ENCODE measurements at places on chromosomes 12 and 14.
A peak's percentile ranks its signal among the peaks of the same experiment; 100 is the strongest.

- DNase-seq, result no peak
Measured at GRCh38 chr12:121391619-121392324, 8.1 kb upstream of the RNF34 start.

GRCh38 chr12:16335838-16336237, 11.6 kb upstream of the MGST1 start:
- DNase-seq, result no peak

DNA sequence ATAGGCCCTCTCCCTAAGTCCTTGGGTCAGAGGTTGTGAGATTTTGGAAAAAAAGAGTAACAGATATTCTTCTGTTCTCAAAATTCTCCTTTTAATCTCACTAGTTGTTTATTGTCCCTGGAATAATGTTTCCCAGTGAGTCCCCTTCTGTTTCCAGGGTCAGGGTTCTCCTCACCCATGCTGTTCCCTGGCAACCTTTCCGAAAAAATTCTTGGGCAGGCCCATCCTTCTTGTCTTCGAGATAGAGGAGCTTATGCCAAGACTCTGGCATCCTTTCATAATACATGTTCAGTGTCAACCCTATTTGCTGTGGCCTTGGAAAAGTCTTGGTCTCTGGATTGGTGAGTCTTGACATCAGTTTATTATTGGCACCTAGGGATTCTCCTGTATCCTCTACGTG, 212.4 kb upstream of the FAR2 start:
- no peak for DNase-seq

GRCh38 chr14:22313172-22313801, 275.7 kb downstream of the DAD1 start:
- no peak for DNase-seq

DNA sequence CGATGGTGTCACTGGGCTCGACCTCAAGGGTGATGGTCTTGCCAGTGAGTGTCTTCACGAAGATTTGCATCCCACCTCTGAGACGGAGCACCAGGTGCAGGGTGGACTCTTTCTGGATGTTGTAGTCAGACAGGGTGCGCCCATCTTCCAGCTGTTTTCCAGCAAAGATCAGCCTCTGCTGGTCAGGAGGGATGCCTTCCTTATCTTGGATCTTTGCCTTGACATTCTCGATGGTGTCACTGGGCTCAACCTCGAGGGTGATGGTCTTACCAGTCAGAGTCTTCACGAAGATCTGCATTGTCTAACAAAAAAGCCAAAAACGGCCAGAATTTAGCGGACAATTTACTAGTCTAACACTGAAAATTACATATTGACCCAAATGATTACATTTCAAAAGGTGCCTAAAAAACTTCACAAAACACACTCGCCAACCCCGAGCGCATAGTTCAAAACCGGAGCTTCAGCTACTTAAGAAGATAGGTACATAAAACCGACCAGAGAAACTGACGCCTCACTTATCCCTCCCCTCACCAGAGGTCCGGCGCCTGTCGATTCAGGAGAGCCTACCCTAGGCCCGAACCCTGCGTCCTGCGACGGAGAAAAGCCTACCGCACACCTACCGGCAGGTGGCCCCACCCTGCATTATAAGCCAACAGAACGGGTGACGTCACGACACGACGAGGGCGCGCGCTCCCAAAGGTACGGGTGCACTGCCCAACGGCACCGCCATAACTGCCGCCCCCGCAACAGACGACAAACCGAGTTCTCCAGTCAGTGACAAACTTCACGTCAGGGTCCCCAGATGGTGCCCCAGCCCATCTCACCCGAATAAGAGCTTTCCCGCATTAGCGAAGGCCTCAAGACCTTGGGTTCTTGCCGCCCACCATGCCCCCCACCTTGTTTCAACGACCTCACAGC, 717 bp downstream of the UBC start:
- peak; percentile 91 for DNase-seq

DNA sequence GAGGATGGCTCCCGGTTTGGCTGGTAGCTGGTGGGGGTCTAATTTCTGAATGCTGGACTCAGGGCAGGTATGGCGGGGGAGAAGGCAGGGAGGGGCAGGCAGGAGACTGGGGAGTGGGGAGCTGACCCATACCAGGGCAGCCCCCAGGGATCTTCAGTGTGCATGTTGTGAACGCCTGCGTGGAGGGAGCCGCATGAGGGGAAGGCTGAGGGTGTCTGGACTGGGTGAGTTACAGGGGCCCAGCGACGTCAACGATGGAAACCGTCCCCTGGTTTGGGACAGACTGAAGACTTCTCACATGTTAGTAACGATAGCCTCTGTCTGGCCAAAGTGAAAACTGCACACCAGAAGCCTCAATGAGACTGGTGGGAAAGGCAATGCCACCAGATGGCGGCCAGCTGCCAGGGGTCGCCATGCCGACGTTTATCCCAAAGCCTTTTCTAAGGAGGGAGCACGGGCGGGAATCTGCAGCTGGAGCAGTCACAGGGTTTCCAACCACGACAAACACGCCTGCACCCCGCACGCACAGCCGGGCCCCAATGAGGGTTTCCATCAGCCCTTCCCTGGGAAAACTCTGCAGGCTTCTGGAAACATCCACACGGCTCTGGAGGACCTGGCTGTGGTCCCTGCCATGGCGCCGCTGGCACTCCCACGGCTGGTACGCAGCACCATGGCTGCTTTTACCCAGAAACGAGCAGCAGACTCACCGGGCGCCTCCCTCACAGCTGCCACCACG, 14.0 kb downstream of the PGAM5 start:
- no peak for DNase-seq

DNA sequence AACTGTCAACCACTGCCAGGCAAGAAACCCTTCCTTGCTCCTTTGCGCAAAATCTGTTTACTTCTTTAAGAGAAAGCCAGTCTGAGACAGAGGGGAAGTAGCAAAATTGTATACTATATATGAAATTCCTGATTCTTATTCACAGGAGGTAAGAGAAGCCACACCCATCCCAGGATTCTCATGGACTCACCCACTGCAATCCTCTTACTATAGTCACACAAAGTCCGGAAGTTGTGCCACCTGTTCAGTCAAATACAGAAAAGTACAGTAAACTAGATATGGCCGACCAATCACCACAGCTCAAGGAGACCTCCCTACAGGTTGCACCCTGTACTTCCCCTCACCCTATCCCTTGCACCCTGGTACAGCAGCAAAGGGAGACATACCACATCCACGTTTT, 2.9 kb downstream of the PRMT5 start:
- no peak for DNase-seq

- DNase-seq, result no peak
Measured at GRCh38 chr12:42660968-42661937, 71.7 kb upstream of the PRICKLE1 start.

- no peak for DNase-seq
Measured at GRCh38 chr12:119446459-119446858, 111.9 kb downstream of the CCDC60 start.

DNA sequence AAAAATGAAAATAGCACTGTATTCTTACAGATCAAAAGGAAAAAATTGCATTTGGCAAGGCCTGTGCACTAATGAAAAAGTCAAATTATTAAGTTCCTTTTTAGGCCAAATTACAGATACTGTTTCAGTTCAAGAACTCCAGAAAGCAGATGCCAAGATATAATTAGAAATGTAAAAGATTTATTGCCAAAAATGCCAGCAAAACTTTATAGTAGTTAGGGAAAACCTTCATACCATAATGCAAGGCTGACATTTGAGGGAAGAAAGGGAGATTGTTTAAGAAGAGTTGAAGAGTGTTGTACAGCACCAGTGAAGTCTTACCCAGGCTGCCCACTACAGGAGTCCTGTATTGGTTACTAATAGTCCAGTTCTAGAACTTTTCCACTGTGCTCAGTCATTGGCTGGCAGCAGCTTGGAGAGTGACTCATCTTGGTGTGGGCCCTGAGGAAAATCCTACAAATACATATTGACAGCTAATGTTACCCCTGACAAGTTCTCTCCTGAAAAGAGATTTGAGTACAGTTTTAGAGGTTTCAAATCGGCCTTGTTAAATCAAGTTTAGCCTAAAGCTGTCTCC, 600.4 kb downstream of the C12orf50 start:
- DNase-seq, result no peak

DNA sequence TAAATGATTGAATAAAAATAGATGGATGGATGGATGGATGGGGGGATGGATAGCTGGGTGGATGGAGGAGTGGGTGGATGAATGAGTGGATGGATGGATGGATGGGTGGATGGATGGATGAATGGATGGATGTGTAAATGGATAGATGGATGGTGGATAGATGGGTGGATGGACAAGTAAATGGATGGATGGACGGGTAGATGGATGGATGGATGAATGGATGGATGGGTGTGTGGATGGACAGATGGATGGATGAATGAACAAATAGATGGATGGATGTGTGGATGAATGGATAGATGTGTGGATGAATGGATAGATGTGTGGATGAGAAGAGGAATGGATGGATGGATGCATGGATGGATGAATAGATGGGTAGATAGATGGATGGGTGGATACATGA, 490.8 kb downstream of the VRK1 start:
- DNase-seq, result no peak

- no peak for DNase-seq
Measured at GRCh38 chr14:99872786-99873440, 79.7 kb downstream of the EML1 start.

DNA sequence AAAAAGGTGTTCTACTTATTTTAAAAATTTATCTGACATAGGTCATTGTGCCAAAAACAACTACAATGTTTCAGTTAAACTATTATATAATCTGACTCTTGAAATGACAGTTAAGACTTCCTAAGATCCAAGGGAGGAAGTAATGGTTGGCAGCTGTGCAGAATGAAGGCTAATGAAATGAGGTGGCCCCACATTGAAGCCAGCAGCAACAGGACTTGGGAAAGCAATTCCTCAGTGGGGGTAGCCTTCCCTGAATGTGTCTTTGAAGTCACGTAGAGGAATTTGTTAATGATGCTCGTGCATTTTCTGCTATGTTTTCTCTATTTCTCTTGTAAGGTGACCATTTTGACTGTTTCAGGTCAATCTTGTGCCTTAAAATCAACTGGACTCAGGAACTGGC, 162.4 kb upstream of the DAAM1 start:
- no peak for DNase-seq

GRCh38 chr12:16618256-16618655, 12.3 kb upstream of the LMO3 start:
- DNase-seq, result no peak

DNA sequence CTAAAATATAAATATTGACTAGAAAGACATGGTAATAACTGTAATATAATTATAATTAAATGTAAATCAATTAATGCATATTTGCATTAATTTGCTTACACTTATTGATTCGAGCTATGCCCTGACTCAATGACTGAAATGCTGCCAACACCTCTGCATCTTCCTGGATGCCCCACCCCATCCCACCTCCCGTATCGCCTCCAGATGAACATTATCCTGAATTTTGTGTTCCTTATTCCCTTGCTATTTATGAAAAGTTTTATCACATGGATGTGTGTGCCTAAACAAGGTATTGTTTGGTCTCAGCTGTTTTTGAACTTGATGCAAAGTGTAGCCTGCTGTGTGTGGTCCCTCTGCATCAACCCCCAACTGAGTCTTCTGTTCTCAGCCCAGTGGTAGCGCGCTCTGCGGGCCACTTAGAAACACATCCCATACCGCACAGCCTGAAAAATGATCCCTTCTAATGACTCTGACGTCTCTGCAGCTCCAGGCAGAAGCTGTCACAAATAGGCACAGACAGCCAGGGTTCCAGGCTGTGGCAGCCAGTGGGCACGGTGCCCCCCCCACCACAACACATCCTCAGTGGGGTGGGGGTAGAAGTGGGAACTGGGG, 96.5 kb downstream of the PRMT8 start:
- DNase-seq, result no peak

DNA sequence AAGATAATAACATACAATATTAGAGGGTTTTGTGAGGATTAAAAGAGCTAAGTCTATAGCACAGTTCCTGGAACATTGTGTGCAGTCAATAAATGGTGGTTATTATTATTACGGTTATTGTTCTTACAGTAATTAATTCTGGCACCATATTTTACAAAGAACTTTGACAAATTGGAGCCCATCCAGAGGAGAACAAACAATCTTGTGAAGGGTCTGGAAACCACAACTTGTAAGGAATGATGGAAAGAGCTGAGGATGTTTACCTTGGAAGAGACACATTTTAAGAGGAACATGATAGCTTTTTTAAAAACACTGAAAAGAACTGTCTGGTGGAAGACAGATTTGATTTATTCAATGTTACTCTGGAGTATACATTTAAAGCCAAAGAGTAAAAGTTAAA, 150.5 kb upstream of the KRR1 start:
- DNase-seq, result no peak

DNA sequence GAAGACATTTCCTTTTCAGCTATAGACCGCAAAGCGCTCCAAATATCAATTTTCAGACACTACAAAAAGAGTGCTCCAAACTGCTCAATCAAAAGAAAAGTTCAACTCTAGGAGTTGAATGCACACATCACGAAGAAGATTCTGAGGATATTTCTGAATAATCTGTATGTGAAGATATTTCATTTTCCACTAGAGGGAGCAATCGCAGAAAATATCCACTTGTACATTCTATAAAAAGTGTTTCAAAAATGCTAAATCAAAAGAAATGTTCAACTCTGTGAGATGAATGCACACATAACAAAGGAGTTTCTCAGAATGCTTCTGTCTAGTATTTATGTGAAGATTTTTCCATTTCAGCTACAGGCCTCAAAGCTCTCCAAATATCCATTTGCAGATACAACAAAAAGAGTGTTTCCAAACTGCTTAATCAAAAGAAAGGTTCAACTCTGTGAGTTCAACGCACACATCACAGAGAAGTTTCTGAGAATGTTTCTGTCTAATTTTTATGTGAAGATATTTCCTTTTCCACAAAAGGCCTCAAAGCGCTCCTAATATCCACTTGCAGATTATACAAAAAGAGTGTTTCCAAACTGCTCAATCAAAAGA, 643.8 kb upstream of the ALG10B start:
- DNase-seq, result no peak

DNA sequence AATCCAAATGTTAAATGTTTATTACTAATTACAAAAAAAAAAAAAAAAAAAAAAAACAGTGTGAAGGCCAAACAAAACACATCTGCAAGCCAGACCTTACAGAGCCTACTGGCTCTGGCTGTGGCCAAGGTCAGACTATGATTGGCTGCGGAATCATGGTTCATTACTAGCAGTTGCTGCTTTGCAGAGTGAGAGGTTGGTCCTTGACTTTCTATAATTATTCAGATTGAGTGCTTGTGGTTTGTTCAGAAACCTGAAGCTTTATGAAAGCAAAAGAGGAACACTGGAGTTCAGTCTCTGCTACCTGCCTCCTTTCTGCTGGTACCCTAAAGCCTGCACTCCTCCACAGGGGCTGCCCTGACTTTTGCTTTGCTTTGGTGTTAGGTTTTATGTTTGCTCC, 550.9 kb downstream of the BCL11B start:
- no peak for DNase-seq

DNA sequence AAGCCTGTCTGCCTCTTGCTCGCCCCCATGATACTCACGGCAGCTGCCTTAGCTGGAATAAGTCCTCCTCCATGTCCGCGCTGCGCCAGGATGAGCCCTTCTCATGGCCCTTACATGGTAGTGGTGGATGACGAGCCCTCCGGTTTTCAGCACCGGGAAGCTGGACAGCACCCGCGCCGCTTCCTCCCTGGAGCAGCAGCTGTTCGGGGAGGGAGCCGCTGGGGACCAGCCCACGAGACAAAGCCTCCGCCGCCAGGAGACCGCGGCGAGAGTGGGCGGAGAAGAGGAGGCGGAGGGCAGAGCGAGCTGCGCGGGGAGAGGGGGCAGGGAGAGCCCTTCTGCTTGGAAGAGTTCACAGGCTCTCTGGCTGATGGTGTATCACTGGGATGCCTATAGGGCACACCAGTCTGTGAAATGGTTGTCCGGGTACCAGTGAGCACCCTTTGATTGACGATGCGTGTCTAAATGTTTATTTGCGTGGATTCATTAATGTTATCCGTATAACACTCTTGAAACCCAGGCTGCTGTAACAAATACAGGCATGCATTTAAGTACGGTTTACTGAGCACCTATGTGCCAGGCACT, at the start of gene SVOP:
Gene SVOP (minus strand): TSS at position 273 of the 585 bp plus-strand sequence. CDS start 200 bp downstream, at position 73.
- DNase-seq, result peak; percentile 99
